ENCODE measurements at places on chromosomes 7 and 10. TPM values are rescaled to one million over a fixed set of nuclear protein-coding genes. Genes with fewer than 3 reads are reported as not detected.
A peak's percentile ranks its signal among the peaks of the same experiment; 100 is the strongest.

DNA sequence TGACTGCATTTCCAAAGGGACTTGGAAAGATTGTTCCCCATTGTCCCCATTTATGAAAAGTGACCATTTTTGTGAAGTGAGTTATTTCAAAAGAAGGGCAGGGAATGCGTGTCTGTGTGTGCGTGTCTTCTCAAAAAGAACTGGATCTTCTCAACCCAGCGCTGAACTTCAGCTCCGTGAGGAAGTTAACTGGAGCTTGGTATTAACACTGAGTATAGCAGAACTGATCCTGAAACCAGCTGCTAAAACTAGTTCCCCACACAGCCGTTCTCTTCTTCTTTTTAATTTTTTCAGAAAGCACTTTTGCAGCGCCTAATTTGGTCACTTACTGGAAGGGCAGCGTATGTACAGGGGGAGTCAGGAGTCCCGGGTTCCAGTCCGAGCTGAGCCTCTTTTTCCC, 45.8 kb upstream of the PLEKHA1 start:
- H3K36me3 ChIP-seq = no peaks in the 10 kb centered on the region
- H3K27me3 ChIP-seq = peaks cover 43% of the 10 kb centered on the region
- H3K27ac ChIP-seq = no peak overlapping the region

- peaks cover 2% of the 10 kb centered on the region for H3K27me3 ChIP-seq
- H3K4me3 ChIP-seq = no peak overlapping the region
- H3K27ac ChIP-seq = no peak overlapping the region
- no peak for DNase-seq
- H3K4me1 ChIP-seq = no peaks in the 10 kb centered on the region
Measured at GRCh38 chr7:132742189-132742612, 165.9 kb upstream of the PLXNA4 start.

DNA sequence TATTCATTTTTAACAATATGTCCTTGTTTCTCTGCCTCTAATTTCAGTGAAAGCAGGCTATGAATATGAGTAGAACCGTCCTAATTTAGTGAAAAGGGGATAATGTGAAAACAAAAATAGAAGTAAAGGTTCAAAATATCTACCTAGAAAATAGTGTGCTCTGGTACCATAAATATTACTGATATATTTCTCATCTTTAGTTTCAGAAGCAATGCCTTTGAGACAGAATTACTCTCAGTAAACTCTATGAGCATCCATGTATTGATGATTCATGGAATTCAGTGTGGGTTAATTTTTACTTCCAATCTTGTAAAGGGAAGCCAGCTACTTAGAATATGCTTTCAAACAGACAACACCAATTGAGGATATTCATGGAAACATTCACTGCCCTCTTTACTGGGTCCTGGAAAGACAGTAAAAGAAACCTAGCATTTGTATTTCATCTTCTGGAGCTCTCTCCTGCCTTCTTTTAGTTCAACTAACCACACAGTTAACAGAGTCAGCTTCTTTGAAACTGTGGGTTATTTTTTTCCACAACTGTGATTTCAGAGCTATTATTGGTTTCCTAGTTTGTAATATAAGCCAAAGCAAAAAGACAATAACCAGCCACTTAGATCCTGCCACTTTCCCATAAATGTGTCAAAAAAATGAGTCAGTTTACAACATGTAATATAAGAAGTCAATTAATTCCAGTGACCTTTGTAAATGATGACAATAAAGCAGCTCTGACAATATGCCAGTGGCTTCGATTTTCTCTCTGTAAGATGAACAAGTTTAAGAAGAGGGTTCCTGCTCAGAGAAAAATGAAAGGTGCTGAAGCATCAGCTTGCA, 1.7 kb downstream of the LRRN3 start:
- no peak overlapping the region for H3K4me3 ChIP-seq
- H3K36me3 ChIP-seq = no peaks in the 10 kb centered on the region
- no peaks in the 10 kb centered on the region for H3K4me1 ChIP-seq
- no peaks in the 10 kb centered on the region for H3K27me3 ChIP-seq

DNA sequence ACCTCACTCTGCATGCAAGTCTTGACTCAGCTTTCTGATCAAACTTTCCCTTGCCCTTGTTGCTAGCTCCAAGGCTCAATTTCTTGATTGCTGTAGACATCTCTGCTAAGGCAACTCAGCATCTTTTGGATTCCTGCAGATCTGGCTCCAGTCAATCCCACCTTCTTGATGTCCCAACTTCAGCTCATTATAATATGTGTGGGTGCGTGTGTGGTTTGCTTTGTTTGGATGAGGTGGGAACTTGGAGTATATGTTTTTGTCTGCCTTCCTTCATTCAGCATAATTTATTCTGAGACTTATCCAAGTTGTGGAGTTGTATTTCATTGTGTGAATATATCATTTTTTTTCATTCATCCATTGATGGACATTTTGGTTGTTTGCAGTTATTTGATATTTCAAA, 364.8 kb upstream of the IGFBP3 start:
- no peak overlapping the region for H3K27ac ChIP-seq
- H3K4me3 ChIP-seq = no peak overlapping the region

DNA sequence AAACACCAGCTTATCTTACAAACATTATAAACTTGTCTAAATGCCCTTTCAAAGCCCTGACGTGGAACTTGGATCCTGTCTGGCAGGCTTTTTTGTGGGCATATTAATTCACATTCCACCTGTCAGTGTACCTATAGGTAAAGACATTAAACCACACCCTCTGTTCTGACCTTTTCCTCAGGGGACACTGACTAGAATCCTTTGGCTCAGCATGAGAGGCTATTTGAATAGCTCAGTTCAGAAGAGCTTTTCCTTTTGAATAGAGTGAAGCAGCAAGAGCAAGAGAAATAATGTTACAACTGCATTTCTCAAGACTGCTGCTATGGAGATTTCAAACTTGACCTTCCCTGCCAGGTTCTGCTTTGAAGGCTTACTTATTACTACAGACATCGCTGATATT, 76.9 kb downstream of the CYP51A1 start:
- no peak for DNase-seq
- no peaks in the 10 kb centered on the region for H3K27me3 ChIP-seq
- peaks cover 10% of the 10 kb centered on the region for H3K4me1 ChIP-seq
- peaks cover 31% of the 10 kb centered on the region for H3K36me3 ChIP-seq
- no peak overlapping the region for H3K4me3 ChIP-seq
- H3K27ac ChIP-seq = no peak overlapping the region

GRCh38 chr7:72781631-72782030, 46.4 kb downstream of the TYW1B start:
- H3K36me3 ChIP-seq = peaks cover 16% of the 10 kb centered on the region
- no peaks in the 10 kb centered on the region for H3K4me1 ChIP-seq

DNA sequence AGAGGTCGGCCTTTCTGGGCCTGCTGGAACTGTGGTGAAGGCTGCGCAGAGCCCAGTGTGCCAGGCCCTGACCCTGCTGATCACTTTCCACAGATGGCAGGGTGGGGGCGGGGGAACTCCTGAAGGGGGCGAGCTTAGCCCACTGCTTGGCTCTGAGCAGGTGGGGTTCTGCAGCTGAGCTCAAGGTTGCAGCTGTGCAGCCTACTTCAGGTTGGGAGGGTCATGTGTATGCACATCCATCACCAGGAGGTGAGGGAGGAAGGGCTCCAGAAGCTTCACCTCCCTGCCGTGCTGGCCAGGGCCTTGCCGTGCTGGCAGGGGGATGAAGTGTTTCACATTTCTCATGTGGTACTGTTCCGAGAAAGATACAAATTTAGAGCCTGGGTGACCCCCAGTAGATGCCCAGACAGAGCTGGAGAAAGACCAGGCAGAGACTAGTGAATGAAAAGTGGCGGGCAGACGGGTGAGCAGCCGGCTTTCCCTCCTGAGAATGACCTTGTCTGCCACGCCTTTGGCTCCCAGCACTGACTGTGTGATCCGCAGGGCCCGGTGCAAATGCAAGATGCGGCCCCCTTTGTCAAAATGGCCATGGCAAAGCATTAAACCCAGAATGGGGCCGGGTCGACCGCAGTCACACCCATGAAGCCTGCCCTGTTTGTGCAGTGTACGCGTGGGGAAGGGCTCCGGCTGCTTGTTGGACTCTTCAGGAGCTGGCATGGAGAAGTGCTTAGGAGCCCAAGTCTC, 25.2 kb downstream of the FAM241B start:
- no peaks in the 10 kb centered on the region for H3K36me3 ChIP-seq
- no peak for DNase-seq
- no peak overlapping the region for H3K27ac ChIP-seq
- H3K27me3 ChIP-seq = peaks cover 20% of the 10 kb centered on the region

DNA sequence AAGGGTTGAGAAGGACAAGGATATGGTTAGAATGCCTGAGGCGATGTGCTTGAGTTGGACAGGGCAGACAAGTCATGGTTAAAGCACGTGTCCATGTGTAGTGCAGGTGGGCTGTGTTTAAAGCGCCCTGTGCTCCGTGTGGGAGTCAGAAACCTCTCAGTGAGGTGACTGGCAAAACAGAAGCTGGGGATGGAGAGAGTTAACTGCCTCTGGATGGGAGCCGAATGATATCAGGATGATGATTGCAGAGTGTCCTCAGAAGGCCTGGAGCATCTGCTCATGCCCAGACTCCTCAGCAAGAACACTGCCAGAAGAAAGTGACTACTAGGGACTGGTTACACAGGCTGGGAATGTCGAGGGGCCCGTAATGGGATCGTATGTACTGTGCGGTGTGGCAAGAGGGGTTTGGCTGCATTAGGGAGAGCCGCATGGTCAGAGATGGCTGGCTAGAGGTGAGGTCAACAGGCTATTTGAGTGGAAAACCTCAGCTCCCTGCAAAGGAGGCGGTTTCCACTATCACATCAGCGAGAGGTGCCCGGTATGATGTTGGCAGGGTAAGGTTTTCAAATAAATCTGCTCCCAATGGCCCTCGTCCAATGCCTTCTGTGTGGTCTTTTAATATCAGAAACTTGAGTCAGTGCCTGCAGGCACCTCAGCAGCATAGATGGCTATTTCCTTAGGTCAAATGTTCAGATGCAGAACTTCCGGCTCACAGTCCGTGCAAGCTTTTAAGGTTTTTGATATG, 26.1 kb upstream of the MRC1 start:
- no peak for DNase-seq
- H3K27ac ChIP-seq = no peak overlapping the region
- no peak overlapping the region for H3K4me3 ChIP-seq
- H3K27me3 ChIP-seq = peaks cover 3% of the 10 kb centered on the region
- H3K36me3 ChIP-seq = no peaks in the 10 kb centered on the region
- peaks cover 2% of the 10 kb centered on the region for H3K4me1 ChIP-seq

DNA sequence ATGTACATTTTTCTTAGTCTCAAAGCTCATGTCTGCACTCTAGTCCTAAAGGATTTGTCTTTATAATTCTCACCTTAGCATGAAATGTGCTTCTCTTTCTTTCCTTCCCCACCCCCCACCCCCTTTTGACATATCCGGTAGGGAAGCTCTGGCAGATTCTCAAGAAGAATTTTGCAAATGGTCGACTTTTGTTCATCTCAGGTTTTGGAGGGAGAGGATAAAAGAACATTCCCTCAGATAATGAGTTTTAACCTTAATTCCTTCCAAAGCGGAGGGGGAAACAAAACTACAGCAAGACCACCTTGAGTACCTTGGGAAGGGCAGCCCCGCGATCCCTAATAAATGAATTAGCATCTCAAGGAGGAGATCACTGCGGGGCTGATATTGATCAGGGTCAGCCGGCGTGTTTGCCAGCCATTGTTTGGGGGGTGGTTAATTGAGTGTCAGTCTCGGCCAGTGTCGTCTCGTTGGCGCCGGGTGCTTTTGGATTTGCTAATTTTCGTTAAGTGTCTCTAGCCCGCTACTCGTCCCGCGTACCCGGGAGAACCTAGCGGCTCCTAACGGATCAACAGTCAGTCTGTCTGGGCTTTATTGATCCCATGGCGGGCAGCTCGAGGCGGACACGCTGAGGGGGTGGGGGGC, 874 bp upstream of the BAMBI start:
- peaks cover 30% of the 10 kb centered on the region for H3K4me1 ChIP-seq
- peak overlapping the region; percentile 80 for H3K4me3 ChIP-seq
- H3K27me3 ChIP-seq = peaks cover 49% of the 10 kb centered on the region
- H3K27ac ChIP-seq = no peak overlapping the region
- DNase-seq = no peak

GRCh38 chr7:28977881-28978280, 19.8 kb upstream of the TRIL start:
- no peak overlapping the region for H3K4me3 ChIP-seq
- H3K27ac ChIP-seq = no peak overlapping the region
- H3K36me3 ChIP-seq = no peaks in the 10 kb centered on the region
- H3K4me1 ChIP-seq = no peaks in the 10 kb centered on the region

Gene GATA3
- total RNA-seq = 0.53 TPM

Gene TLX1
- not detected for total RNA-seq

Gene SPDYE6
- total RNA-seq = not detected

Gene ABCC2
- 2.9 TPM for total RNA-seq

Gene PIK3CG
- 62.0 TPM for total RNA-seq

Gene MRLN
- total RNA-seq = not detected

All from activated B cell treated with CpG ODN at 0.5 μM for 24 hours (primary cell).